ENCODE measurements at places on chromosomes 1 and 21.

- DNase-seq = no peak
Observed at GRCh38 chr1:218390618-218391017, 45.5 kb downstream of the TGFB2 start.

GRCh38 chr1:34781844-34782391, 904 bp downstream of the GJB3 start:
- no peak for DNase-seq

DNA sequence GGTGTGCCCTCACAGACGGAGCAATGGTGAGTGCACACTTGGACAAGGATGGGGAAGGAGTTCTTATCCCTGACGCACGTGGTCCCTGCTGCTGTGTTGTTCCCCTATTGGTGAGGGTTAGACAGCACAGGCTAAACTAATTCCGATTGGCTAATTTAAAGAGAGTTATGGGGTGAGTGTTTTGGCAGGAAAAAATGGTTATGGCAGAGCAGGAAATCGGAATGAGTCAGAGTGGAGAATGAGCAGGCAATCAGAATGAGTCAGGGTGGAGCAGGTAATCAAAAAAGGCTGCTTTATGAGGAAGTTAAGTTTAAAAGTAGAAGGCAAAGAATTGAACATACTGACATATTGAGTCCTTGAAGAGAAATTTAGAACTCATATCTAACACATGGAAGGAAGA, 100.5 kb downstream of the NGF start:
- DNase-seq = no peak

- DNase-seq = no peak
Observed at GRCh38 chr21:19256934-19257660, 853.5 kb upstream of the TMPRSS15 start.

DNA sequence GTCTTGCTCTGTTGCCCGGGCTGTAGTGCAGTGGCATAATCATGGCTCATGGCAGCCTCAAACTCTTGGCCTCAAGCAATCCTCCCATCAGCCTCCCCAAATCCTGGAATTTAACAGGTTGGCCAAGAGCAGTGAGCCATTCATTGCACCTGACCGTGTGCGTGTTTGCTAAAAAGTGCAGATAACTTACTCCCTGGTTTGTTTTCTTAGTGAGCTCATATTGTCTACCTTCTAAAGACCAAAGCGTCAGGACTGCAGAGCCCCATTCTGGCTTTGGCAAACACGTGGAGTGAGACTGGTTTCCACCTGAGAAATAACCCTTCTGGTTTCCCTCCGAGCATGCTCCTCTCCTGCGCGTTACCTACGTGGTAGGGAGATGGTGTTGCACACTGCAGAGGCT, 32.2 kb upstream of the CA6 start:
- DNase-seq = no peak

- DNase-seq = no peak
Observed at GRCh38 chr1:24673341-24673740, 30.2 kb downstream of the SRRM1 start.

DNA sequence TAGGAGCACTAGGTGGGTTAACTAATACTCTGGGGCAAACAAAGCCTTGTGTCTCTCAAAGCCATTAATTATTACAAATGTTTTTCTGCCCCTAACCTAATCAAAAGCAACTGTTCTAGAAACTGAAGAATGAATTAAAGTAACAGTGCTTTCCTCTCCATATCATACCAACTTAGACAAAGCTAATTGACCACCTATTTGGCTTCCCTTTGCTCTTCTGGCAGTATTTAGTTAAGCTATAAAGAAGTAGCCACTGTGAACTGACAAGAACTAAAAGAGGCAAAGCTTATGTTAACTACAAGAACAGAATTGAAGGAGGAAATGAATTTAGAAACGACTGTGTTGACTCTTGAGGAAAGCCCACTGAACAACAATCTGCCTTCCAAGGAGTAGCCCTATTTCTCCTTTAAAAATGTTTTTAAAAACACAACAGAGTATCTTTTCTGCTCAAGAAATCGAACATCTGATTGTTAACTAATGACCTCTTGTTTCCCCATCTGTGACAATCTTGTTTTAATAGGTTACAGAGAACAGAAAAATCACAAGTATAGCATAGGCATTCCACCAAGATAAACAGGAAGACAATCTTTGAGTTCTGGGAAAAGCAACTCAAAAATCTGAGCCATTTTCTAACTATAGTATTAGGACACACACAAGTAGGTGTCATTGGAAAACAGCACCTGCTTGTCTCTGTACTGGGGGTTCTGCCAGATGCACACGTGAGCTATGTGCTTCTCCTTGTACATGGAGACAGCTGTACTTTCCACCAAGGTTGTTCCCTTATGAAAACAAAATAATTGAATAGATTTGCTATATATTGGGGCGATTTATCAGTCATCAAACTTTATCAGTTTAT, 3.1 kb upstream of the EGLN1 start:
- no peak for DNase-seq

DNA sequence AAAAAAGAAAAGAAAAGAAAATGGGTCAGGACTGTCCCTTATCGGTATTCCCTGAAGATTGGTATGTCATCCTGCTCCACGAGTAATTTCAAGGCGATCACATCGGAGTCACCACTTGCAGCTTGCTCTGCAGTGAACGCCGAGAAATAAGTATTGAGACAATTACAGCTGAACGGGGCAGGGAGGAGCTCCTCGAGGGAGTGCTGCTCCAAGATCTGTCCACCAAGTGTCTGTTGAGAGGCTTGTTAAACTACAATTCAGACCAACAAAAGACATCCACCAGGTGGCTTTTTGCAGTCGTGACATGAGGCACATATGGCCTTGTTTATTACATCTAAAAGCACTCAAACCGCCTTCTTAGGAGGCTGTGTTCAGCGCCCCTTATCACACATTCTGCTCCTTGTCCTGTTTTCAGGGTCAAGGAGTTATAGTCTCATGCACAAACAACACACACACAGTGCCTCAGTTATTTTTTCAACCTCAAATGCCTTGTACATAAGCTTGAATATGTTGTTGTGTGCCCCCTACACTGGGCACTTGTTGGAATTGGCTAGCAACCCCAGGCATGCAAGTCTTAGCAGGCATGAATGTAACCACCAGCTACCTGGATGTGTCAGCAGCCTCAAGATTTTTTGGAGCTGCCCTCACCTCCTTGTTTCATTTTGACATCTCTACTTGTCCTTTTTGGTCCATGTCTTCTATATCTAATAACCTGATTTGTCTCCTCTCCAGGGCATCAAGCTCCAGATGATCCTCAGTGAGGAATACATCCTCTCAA, 13.0 kb upstream of the CD48 start:
- no peak for DNase-seq

- DNase-seq = no peak
Observed at GRCh38 chr1:68221001-68221979, 11.0 kb downstream of the WLS start.

DNA sequence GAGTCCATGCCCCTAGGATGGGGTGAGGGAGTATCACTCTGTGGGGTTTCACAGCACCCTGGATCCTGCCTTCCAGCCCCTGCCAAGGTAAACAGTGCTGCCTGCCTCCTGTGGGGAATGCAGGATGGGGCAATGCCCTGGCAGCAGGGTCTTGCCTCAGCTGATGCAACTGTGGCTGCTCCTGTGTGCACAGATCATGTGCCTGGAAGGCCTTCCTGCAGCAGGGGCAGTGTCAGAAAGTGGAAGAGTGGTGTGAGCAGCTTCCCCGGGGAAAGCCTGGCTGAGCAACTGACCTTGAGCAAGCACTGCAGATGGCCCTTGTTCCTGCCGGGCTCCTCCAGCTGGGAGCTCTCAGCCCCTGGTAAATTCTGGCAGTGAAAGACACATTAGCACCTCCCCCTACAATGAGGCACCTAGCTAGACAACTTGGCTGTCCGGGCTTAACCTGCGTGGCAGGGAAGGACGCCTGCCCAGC, 9.9 kb downstream of the TOR3A start:
- DNase-seq = peak; percentile 22

GRCh38 chr1:113972954-113973353, 6.3 kb upstream of the OLFML3 start:
- DNase-seq = no peak
